ENCODE measurements at places on chromosomes 12 and 14.

DNA sequence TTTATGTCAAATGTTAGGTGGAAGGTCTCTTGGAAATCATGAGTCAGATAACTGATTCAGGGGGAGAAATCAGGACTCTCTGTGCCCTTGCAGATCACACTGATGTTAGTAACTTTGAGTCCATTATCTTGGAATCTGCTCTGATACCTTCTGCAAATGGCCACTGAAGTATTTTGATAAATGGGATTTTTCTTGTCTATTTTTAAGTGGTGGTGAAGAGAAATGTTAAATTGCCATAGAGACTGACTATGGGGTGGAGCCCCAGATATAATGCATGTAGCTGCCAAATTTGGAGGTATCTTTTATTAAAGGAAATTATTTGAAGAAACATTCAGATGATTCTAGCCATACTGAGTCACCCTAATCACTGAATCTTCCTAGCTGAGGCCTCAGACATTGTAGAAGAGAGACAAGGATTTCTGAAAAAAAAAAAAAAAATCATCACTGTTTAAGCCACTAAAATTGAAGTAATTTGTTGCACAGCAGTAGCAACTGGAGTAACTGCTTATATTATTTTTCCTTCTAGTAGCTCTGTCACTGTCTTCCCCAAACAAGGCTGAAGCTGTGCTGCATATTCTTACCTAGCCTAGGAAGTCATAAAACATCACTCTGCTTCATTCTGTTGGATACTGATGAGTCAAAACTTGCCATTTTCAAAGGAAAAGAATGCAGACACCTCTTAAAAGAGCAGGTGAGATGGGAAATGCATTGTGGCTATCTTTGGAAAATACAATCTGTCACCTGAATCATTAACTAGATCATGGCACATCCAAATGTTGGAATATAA is 36.0 kb upstream of the CLEC14A start:
- no peak for DNase-seq

GRCh38 chr12:6215932-6216494 is 15.8 kb downstream of the CD9 start:
- no peak for DNase-seq

- DNase-seq = no peak
Observed at GRCh38 chr12:107597695-107598410, 87.7 kb upstream of the PWP1 start.

- no peak for DNase-seq
Observed at GRCh38 chr12:106794369-106794768, 19.9 kb downstream of the RIC8B start.

- DNase-seq = no peak
Observed at GRCh38 chr12:3641428-3642018, 111.4 kb downstream of the CRACR2A start.

GRCh38 chr12:19129486-19130223 is at the start of gene PLEKHA5:
TSS of gene PLEKHA5 (plus strand) at chr12:19129733. CDS start at chr12:19129800, 67 bp downstream.
- peak; percentile 84 for DNase-seq

GRCh38 chr12:132542661-132543060 is 52.7 kb downstream of the FBRSL1 start:
- peak; percentile 54 for DNase-seq

- DNase-seq = no peak
Observed at GRCh38 chr12:52091869-52092268, 12.4 kb downstream of the SMIM41 start.

GRCh38 chr14:59341858-59342477 is 123.2 kb downstream of the GPR135 start:
- DNase-seq = no peak

- DNase-seq = no peak
Observed at GRCh38 chr14:102537981-102538601, 28.5 kb upstream of the ANKRD9 start.

DNA sequence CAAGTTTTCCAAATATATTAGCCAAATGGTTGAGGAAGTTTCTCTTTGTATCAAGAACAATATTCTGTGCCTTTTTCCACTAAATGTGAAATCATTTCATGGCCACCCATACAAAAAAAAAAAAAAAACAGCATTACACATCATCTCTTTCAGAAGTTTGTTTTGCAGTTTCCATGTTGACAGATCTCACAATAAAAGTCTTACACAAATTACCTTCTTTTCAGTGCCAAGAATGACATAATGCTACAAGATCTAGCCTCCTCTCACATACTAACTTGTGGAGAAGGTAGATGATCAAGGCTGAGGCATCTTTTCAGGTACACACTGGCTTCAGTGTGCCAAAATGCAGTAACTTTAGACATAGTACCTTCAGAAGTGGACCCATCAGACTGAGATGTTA is 35.3 kb downstream of the PRKD1 start:
- DNase-seq = no peak

- no peak for DNase-seq
Observed at GRCh38 chr14:21796916-21797315, 123.3 kb upstream of the OR4E1 start.

DNA sequence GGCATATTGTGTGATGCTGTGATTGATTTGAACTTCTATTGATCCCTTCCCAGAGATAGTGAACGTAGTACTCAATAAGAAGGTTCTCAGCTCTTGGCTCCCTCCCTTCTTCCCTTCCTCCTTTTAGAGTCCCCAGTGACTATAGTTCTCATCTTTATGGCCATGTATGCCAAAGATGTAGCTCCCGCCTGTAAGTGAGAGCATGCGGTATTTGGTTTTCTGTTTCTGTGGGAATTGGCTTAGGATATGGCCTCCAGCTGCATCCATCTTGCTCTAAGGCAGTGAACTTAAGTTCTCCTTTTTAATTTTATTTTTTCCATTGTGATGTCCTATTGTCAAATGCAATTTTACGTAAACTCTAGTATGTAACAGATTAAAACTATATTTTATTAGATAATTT is 109.5 kb downstream of the AEBP2 start:
- no peak for DNase-seq

- DNase-seq = no peak
Observed at GRCh38 chr12:40992674-40993073, 195.4 kb upstream of the PDZRN4 start.

DNA sequence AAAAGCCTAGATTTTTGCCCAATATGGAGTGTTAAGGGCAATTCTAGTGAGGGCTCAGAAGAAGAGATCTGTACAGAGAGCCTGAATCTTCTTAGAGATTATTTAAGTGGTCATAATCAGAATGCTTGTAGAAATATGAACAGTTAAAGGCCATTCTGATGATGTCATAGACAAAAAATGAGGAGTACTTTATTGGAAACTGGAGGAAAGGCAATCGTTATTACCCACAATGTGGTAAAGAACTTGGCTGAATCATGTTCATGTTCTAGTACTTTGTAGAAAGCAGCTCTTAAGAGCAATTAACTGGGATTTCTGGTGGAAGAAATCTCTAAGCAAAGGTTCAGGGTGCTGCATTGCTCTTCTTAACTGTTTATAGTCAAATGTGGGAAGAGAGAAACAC is 36.4 kb upstream of the SYT10 start:
- no peak for DNase-seq

GRCh38 chr12:29131539-29131938 is 17.5 kb upstream of the FAR2 start:
- no peak for DNase-seq

- peak; percentile 43 for DNase-seq
Observed at GRCh38 chr12:120630104-120630892, 10.1 kb upstream of the CABP1 start.

DNA sequence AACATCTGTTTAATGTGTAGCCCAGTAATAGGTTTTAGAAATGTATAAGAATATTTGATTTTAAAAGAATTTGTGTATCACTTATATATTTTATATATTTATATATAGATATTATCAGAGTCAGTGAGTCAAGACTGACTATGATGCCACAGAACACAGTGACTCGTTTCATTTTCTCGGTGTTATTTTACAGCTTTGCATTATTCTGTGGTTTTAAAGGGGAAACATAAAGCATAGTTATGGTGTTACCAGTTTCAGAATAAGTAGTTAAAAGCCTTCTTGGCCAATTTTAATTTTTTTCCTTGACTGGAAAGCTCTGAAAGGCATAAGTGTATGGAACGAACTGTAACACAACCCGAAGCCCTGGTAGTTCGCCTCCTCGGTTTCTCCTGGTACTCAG is 91.0 kb downstream of the GRIP1 start:
- DNase-seq = no peak

DNA sequence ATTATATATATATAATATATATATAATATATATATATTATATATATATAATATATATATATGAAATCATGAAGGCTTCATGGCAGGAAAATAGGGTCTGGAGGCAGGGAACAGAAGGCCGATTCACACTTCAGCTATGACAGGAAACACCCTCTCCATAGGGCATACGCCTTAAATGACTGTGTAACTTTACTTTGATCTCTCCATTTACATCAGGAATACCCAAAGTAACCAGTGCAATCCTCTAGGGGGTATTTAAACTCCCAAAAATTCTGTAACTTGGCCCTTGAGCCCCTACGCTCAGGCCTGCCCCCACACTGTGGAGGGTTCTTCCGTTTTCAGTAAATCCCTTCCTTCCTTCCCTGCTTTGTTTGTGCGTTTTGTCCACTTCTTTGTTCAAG is 40.4 kb upstream of the PPP2R5C start:
- no peak for DNase-seq

- DNase-seq = no peak
Observed at GRCh38 chr12:7749442-7749841, 2.3 kb upstream of the CLEC4C start.

- DNase-seq = no peak
Observed at GRCh38 chr14:50615056-50615455, 53.0 kb downstream of the SAV1 start.

DNA sequence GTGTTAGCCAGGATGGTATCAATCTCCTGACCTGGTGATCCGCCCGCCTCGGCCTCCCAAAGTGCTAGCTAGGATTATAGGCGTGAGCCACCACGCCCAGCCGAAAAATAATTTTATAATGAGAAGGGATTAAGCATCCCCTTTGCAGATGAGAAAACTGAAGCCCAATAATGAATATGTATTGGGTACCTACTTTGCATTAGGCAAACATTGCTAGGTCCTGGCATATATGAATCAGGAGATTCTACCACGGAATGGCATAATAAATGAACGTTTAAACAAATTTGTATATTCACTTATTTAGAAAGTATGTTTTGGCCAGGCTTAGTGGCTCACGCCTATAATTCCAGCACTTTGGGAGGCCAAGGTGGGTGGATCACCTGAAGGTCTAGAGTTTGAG is 32.4 kb downstream of the TULP3 start:
- DNase-seq = no peak

DNA sequence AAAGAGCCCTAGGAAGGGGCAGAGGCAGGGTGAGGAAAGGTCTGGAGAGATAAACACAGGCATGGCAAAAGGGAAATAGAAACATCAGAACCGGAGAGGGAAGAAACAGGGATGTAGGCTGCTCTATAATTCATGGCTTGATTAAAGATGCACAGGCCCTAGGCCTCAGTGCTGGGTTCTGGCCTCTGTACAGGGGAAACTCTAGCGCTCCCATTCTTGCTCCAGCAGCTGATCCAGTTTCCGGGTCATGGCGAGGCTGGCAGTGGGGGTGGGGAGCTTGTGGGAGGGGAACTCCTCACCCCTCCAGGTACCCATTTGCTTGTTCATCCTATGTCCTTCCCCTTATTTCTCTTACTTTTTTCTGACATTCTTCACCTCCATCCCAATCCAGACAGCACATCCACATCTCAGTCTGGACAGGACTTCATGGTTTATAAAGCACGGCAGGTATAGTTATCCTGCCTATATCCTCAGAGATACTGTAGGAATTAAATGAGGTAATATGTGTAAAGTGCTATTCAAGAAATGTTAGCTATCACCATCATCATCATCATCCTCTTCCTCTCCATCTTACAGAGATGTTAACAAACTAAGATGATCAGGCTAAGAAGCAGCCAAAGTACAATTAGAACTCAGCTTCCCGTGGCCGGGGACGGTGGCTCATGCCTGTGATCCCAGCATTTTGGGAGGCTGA is 8.0 kb upstream of the GPR84 start:
- no peak for DNase-seq

DNA sequence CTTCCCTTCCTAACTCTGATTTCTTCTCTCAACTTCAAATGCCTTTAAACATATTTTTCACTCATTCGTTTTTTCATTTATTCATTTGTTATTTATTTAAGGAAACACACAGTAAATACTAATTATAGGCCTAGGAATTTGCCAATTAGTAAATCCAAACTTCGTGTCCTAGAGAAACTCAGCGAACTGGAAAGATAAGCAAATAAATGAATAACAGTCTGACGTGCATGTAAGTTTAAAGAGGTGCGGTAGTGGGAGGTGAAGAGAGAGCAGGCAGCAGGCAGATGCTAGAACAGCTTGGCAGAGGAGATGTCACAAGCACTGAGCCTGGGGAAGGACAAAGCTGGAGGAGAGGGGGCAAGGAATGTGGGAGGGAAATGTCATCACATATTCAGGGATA is 228.2 kb downstream of the DPY19L2 start:
- no peak for DNase-seq

- DNase-seq = no peak
Observed at GRCh38 chr12:85569261-85569660, 266.9 kb downstream of the RASSF9 start.

GRCh38 chr14:99125113-99125512 is 146.9 kb downstream of the BCL11B start:
- no peak for DNase-seq

GRCh38 chr12:113867258-113867657 is 98.9 kb downstream of the RBM19 start:
- peak; percentile 69 for DNase-seq

GRCh38 chr14:32202491-32202997 is 525 bp downstream of the RNU6-8 start:
- DNase-seq = no peak

- no peak for DNase-seq
Observed at GRCh38 chr12:4736091-4736490, 15.9 kb downstream of the GALNT8 start.

GRCh38 chr14:81474148-81474492 is 59.5 kb downstream of the SEL1L start:
- no peak for DNase-seq

GRCh38 chr12:115700896-115701465 is 576.5 kb downstream of the MED13L start:
- no peak for DNase-seq

DNA sequence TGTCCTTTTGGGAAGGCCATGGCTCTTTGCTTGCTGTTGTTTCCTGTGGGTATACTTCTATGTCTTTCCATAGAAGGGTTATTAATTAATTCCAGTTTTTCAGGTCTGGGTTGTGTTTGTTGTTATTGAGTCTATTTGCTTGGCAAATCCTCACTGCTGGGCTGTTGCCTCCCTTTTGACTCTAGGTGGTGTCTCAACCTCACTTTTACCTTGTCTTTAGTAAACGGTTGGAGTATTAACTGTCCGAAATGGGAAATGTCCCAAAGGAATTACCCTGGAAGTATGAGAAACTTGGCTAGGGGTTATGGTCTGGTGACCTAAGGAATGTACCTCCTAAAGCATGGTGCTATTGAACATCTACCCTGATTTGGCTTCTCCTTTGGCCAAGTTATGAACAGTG is 16.7 kb downstream of the PRH1 start:
- DNase-seq = no peak

- DNase-seq = no peak
Observed at GRCh38 chr12:54535474-54535873, 13.9 kb upstream of the PDE1B start.

DNA sequence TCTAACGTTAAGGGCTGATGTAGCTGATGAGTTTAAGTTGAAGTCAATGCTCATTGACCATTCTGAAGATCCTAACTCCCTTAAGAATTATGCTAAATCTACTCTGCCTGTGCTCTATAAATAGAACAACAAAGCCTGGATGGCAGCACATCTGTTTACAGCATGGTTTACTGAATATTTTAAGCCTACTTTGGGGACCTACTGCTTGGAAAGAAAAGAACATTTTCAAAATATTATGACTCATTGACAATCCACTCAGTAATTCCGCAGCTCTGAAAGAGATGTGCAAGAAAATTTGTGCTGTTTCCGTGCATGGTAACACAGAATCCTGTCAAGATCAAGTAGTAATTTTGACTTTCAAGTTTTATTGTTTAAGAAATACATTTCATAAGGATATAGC is 35.0 kb upstream of the NAV3 start:
- no peak for DNase-seq

All from glutamatergic neuron (in vitro differentiated cells).